ENCODE measurements at places on chromosomes 16 and 17.

GRCh38 chr17:43608313-43608712 is 53.4 kb downstream of the MEOX1 start:
- no peak for DNase-seq

DNA sequence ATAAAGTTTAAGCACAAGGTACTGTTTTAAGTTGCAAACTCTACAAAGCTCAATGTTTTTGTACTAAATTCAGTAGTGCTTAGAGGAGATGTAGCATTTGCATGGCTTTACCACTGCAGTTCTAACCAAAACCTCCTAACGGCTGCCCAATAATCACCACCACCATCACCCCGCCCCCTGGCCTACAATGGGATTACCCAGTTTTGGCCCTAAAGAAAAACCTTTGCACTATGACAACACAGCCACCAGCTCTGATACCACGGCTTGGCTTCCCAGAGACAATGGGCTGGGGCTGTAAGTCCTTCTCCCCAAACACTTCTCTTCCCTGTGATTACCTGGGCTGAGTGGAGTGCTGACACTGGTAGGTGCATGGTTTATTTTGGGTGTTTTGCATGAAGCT is 58.4 kb upstream of the MTMR4 start:
- DNase-seq: no peak

DNA sequence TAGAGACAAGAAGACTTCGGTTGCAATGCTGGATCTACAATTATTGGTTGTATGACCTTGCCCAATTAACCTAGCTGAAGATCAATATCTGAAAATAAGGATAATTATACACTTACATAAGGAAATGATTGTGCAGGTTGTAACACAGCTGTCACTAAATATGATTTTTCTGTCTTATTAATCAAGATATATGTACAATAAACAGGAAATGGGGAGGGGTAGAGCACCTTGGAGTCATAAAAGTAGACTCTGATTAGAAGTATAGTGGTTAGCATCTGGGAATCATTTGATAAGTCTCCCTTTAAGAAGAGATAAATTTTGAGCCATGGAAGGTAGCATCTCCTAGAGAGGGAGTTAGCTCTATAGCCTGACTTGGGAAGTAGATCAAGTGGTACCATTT is 369.2 kb downstream of the SHISA9 start:
- DNase-seq: no peak

DNA sequence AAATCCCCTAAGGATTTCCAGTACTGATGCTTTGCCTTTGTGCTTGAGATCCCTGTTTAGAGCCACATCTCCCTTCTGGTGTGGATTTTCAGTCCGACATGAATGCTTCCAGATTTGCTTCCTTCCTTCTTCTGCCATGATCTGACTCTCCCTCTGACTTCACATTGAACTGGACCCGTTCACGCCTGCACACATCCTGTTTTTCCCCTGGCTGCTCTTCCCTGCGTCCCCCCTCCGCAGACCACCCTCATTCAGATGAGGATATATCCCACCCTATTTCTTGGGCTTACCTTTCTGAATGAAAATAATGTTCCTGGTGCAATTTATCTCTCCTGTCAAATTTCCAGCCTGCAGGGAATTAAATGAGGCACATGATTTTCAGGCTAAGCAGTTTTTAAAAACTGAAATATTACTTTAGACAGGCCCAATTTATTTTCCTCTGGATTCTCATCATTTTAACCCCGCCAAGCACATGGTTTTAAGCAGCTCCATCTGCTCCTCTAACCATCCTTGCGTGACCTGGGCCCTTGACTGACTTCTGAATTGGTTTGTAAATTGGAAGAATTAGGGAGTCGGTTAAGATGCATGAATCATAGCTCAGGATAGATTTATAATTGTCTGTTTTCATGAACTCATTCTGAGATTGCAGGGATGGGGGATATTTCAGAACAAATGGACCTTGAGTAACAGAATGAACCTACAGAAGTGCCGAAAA is 59.2 kb downstream of the BMERB1 start:
- DNase-seq: peak; percentile 88

- no peak for DNase-seq
Observed at GRCh38 chr17:69864462-69864861, 210.6 kb upstream of the KCNJ16 start.

DNA sequence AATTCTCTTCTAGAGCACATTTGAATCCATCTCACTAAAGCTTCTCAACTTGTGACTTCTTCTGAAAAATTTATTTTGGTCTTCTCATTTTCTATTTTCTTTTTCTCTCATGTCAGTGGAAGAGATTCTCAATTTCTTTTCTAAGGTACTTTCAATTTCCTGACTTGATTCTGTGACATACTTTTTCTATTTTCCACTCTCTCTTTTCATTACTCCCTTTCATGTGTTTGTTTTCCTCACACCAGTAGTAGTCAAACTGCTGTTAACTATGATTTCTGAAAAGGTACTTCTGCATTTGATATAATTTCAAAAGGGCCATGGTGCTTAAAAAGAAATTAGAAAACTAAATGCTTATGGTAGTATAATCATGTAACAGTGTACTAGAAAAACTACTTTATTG is 41.9 kb downstream of the NFAT5 start:
- no peak for DNase-seq

GRCh38 chr16:20383106-20384029 is 21.2 kb downstream of the PDILT start:
- DNase-seq: peak; percentile 48

DNA sequence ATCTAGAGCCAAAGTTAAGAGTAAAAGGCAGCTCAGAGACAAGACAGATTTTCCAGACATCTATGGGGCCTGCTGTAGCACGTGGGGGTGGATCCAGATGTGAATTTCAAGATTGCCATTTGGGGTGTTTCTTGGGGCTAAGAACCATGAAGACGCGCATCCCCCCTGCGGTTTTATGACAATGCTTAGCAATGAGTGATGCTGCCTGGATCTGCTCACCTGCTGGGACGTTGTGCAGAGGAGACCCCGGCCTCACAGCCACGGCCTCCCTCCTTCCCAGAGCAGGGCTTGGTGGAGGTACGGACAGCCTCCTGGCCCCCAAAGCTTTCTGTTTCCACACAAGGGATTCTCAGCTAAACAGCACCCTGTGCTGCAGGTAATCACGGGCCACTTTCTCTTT is 151.5 kb upstream of the DYNLRB2 start:
- no peak for DNase-seq
